ENCODE measurements at places on chromosomes 12 and 14. TPM values are rescaled to one million over a fixed set of nuclear protein-coding genes. Genes with fewer than 3 reads are reported as not detected.

The AGAP2 gene
- total RNA-seq: 5.8 TPM

The DLK1 gene
- total RNA-seq: not detected

The TUNAR gene
- total RNA-seq: not detected

GRCh38 chr12:131088701-131089530 lies 135.2 kb downstream of the ADGRD1 start:
- no peak for DNase-seq
- H3K36me3 ChIP-seq: peaks cover 22% of the 10 kb centered on the region
- H3K4me3 ChIP-seq: no peak overlapping the region
- H3K27me3 ChIP-seq: no peaks in the 10 kb centered on the region

DNA sequence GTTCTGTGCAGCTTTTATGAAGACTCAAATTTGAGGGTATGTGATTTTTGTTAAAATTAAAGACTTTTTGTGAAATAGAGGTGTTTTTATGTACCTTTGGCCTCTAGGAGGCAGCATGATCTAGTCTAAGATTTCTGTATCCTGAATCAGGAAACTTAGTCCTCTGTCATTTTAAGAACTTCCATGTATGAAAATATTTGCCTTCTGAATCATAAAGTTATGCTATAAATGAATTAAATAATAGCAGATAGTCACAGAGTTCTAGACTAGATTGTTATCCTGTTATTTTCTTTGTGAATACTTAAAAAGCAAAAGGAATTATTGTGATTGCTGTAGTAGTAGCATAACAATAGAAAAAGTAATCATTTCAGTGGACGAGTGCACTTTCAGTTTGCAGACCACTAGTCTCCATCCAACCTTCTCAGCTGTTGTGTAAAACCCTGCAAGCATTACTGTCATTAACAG lies 56.3 kb downstream of the FGD4 start:
- peak overlapping the region; percentile 26 for H3K27ac ChIP-seq
- no peaks in the 10 kb centered on the region for H3K27me3 ChIP-seq
- peak overlapping the region; percentile 20 for H3K4me3 ChIP-seq
- DNase-seq: no peak

GRCh38 chr14:104871656-104872468 lies 6.8 kb downstream of the CEP170B start:
- no peak overlapping the region for H3K4me3 ChIP-seq
- peaks cover 2% of the 10 kb centered on the region for H3K4me1 ChIP-seq

- no peak overlapping the region for H3K4me3 ChIP-seq
- H3K27ac ChIP-seq: no peak overlapping the region
- DNase-seq: no peak
- no peaks in the 10 kb centered on the region for H3K36me3 ChIP-seq
These were observed 5.4 kb upstream of the PELI2 start for GRCh38 chr14:56112781-56113180.

GRCh38 chr12:89450907-89451306 lies 73.7 kb downstream of the GALNT4 start:
- no peaks in the 10 kb centered on the region for H3K36me3 ChIP-seq
- H3K27me3 ChIP-seq: no peaks in the 10 kb centered on the region
- no peak for DNase-seq

DNA sequence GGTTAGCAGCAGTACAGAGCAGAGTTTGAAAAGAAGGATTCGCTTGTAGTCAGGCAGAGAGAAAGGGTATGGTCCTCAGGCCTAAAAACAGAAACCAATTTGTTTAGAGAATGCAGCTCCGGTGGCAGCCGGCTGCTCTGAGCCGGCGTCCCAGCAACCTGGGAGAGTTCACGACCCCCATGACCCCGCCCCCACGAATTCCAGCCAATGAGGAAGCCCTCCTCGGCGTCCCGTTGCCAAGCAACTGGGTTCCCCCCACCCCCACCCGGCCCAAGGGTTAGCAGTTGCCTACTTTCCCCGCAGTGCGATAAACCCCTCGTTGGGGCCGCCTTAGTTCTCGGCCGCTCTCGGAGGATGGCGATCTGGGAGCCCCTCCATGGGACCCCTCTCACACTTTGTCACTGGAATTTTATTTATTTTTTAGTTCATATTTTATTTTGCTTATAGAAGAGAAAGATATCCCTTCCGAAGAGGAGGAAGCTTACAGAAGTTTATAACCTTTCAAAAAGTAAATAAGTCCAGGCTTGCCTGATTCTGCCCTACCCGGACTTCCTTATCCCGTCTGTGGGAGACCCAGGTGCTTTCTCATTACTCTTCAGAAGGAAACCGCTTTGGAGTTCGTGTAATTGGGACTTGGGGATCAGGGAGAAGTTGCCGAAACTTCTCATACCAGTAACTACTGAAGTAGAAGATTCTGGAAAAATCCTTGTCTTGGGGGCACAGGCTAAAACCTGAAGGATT lies at the start of gene CCDC60:
Gene CCDC60, plus strand, starts transcription at position 300 of the 741 bp plus-strand sequence. CDS start 448 bp downstream, outside the sequence.
- no peak within 1 kb of the TSS for H3K4me3 ChIP-seq
- no peaks in the 10 kb centered on the region for H3K4me1 ChIP-seq
- H3K27me3 ChIP-seq: peaks cover 10% of the 10 kb centered on the region

DNA sequence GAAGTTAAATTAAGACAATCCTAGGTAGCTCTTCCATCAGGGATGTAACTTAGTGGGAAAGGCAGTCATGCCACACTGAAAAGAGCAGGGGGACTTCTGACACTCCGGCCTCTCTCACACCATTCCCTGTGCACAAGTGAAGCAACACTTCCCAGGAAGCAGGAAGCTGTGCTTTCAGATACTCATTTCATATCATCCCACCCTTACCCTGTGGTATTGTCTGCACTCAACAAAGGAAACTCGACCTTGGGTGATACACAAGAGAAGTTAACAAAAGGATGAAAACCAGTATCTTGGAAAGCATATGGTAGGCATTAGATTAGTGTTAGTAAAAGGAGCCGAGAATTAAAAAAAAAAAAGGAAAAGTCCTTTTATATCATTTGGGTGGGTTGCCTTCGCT lies 61.3 kb upstream of the MDM1 start:
- DNase-seq: no peak
- H3K27me3 ChIP-seq: no peaks in the 10 kb centered on the region
- H3K4me3 ChIP-seq: no peak overlapping the region
- no peaks in the 10 kb centered on the region for H3K36me3 ChIP-seq
- H3K27ac ChIP-seq: no peak overlapping the region

- no peaks in the 10 kb centered on the region for H3K36me3 ChIP-seq
- no peak overlapping the region for H3K4me3 ChIP-seq
- H3K27ac ChIP-seq: no peak overlapping the region
- H3K4me1 ChIP-seq: no peaks in the 10 kb centered on the region
- peaks cover 6% of the 10 kb centered on the region for H3K27me3 ChIP-seq
These were observed 143.7 kb upstream of the FRMD6 start for GRCh38 chr14:51507906-51508511.

DNA sequence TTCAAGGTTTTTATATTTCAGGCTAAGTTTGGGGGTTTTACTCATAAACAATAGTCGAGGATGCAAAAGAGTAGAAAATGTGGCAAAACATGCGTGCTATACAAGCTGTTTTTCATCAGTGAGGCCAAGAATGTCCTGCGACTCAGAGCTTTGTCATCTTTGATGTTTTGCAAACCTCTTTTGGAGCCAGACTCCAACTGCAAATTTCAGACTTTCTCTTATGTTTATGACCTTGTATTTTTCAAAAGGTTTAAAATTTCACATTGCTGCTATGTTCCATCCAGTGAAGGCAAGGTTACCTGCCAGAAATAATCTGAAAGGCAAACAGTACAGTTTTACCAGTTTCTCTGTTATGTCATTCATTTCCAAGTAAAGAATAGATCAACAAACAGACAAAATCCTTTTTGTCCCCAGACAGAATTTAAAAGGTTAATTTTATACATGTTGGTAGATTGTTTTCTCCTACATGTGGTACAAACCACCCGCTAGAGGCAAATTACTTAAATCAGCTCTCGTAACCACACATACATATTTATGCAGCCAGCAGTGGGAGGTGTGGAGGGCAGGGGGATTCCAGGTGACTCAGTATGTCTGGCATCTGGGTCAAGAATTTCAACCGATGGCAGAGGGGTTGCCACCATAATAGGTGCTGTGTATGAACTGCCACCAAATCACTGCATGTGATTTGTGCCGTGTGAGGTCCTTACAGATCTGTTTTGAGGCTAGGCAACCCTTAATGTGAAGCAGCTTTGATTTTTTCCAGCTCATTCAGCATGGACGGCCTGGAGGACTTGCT lies 119.8 kb upstream of the CPM start:
- H3K4me1 ChIP-seq: peaks cover 21% of the 10 kb centered on the region
- no peak overlapping the region for H3K4me3 ChIP-seq
- no peaks in the 10 kb centered on the region for H3K36me3 ChIP-seq
- no peaks in the 10 kb centered on the region for H3K27me3 ChIP-seq

DNA sequence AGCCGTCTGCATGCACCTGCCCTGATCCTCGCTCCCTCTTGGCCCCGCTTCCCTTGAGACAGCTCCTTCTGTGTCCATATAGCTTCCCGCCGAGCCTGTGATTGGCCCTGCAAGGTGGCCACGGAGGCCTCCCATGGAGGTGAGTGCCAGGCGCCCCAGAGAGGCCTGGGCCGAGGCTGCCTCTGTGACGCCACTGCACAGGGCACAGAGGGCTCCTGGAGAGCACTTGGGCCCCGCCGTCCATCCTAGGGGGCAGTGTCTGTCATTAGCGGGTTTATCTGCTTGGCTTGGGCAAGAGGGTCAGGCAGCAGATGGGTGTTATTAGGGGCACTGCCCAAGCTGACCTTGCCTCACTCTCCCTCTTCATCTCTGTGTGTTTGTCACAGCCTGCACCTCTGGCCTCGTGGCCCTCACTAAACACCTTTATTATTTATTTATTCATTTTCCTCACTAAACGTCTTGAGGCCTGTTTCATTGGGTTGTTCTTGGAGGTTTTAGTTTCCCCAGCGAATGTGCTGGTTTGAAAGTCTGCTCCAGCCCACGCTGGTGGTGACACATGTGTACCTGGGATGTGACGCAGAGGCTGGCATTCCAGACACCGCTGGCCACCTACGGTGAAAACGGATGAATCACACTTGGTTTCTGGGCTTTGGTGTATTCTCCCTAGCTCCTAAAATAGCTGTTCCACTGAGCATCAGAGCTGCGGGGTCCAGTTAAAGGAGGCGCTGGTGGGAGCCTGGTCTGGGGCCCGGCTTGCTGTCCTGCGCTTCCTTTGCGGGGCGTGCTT lies 5.9 kb downstream of the ZFYVE21 start:
- H3K27ac ChIP-seq: no peak overlapping the region
- no peak overlapping the region for H3K4me3 ChIP-seq
- H3K36me3 ChIP-seq: no peaks in the 10 kb centered on the region
- peaks cover 29% of the 10 kb centered on the region for H3K4me1 ChIP-seq
- DNase-seq: no peak
- H3K27me3 ChIP-seq: no peaks in the 10 kb centered on the region

DNA sequence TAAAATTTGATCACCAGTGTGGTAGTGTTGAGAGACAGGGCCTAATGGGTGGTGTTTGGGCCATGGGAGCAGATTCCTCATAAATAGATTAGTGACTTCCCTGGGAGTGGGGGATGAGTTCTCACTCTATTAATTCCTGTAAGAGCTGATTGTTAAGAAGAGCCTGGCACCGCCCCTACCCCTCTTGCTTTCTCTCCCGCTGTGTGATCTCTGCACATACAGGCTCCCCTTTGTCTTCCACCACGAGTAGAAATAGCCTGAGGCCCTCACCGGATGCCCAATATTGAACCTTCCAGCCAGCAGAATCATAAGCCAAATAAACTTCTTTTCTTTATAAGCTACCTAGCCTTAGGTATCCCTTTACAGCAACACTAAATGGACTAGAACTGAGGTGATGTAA lies 31.9 kb upstream of the CAND1 start:
- H3K4me1 ChIP-seq: no peaks in the 10 kb centered on the region
- H3K27me3 ChIP-seq: no peaks in the 10 kb centered on the region
- no peak overlapping the region for H3K4me3 ChIP-seq
- H3K36me3 ChIP-seq: no peaks in the 10 kb centered on the region
- no peak for DNase-seq

GRCh38 chr12:47808574-47809365 lies 10.9 kb downstream of the HDAC7 start:
- H3K4me1 ChIP-seq: peaks cover 100% of the 10 kb centered on the region
- peak overlapping the region; percentile 78 for H3K27ac ChIP-seq
- H3K4me3 ChIP-seq: peak overlapping the region; percentile 1
- no peak for DNase-seq

- no peaks in the 10 kb centered on the region for H3K36me3 ChIP-seq
- no peak for DNase-seq
- H3K4me3 ChIP-seq: no peak overlapping the region
- H3K27me3 ChIP-seq: no peaks in the 10 kb centered on the region
These were observed 43.6 kb downstream of the ETV6 start for GRCh38 chr12:11693067-11693466.
